ENCODE measurements at places on chromosomes 3 and 15.

GRCh38 chr15:90001062-90001682, at the start of gene ZNF710:
Gene ZNF710 (plus strand): TSS chr15:90001324. CDS start chr15:90067138, 65,814 bp downstream.
- DNase-seq = no peak

DNA sequence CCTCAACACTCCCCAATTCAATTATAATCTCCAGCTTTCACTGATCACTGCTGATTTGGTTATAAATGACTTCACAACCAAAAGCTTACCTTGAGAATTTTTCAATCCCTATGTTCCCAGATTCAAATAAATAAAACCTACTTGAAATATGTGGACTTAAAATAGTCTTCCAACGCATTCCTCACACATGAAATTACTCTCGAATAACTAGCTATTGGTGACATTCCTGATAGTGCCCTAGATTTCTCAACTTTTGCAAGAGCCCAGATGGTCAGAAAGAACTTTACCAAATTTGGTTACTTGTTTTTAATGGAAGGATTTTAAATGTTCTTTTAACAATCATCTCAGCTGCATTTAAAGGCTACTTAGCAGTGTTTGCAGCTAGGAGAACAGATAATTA, 605.5 kb downstream of the FHIT start:
- no peak for DNase-seq

DNA sequence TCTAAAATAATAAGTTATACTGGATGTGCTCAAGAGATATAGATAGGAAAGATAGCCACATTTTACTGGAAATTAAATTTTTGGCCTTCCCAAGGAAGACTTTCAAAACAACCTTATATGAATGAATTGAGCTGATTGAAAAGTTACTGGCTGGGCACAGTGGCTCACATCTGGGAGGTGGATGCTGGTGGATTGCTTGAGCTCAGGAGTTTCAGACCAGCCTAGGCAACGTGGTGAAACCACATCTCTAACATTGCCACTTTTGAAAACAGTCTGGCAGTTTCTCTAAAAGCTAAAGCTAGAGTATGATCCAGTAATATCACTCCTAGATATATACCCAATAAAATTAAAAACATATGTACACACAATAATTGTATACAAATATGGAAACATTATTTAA, 231.4 kb upstream of the POU1F1 start:
- no peak for DNase-seq

GRCh38 chr3:195812366-195812765, 637 bp upstream of the MUC4 start:
- DNase-seq = no peak

GRCh38 chr3:57006949-57007419, 53.5 kb upstream of the SPATA12 start:
- DNase-seq = no peak

DNA sequence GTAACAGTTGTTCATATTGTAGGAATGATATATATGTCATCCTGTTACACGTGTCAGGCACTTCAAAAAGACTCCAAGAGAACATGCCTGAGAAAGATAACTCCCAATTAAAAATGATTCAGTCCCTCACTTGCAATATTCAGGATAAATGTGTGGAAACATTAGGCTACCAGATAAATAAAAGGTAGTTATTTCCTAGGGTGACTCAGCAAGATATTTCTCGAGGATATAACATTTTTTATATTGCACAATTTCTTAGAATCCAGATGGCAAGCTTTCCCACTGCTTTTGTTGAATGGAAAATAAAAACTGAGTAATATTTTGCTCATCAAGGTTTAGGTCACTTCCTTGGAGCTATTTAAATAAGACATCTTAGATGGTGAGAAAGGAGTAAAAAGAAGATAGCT, 181.4 kb downstream of the GAP43 start:
- no peak for DNase-seq

GRCh38 chr3:71214016-71214415, 369.5 kb downstream of the FOXP1 start:
- DNase-seq = no peak

DNA sequence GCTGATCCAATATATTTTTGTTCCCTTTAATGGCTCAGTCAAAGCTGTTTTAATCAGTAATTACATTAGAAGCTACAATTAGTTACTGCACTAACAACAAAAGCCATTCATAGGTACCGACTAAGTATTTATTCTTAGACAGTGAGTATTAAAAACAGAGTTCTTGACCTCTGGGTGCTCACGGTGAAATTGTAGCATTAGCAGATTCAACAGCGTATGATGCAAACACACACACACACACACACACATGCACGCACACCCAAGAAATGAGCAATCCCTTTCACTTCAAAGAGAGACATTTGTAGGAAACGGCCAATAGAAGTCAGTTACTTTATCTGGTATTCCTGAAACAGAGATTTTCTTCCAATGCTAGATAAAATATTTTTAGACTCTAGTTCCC, 27.0 kb upstream of the MITF start:
- no peak for DNase-seq

DNA sequence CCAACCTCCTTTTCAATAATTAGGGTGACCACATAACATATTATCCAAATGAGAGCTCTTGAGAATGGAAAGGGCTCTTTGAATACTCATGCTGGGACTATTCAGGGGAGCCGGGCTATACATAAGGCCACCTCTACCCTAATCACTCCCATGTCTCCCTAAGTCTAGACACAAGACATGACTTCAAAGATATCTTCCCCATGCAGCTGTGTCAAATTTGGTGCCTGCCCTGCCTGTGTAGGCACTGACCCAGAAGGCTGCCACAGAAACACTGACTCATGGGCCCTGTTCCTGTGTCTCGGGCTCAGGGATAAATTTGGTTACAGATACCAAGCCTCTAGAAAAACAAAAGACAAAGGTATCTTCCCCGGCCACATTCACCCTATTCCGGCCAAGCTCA, 70.3 kb downstream of the MYLK start:
- DNase-seq = no peak

DNA sequence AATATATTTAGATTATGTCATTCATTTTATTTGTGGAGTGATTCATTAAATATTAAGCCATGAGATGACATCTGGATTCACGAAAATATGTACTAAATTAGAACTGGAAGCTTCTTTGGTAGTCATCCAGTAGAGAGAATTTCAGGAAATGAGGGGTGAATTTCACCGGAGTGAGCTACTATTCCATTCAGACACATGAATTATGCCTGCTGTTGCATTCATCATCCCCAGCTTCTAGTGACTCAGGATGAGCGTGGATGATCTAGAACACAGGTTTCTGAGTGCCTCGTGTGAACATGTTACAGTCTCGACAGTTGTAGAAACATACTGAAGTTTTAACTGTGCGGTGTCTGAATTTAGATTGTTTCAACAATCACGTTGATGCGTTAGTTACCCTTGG, 42.9 kb upstream of the GABRG3 start:
- DNase-seq = no peak

GRCh38 chr3:43892526-43892925, 201.8 kb downstream of the ABHD5 start:
- no peak for DNase-seq

DNA sequence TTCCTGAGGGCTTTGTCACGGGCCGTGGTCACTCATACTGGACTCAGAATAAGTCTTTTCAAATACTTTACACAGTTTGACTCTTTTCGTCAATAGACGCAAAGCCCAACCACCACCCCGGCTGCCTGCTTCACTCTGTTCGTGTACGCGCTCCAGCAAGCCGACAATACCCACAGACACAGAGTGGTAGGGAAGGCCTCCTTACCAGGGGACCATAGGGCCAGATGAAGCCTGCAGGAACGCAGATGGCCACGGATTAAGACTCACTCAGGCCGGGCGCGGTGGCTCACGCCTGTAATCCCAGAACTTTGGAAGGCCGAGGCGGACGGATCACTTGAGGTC, 29.7 kb downstream of the EFCAB12 start:
- DNase-seq = no peak

DNA sequence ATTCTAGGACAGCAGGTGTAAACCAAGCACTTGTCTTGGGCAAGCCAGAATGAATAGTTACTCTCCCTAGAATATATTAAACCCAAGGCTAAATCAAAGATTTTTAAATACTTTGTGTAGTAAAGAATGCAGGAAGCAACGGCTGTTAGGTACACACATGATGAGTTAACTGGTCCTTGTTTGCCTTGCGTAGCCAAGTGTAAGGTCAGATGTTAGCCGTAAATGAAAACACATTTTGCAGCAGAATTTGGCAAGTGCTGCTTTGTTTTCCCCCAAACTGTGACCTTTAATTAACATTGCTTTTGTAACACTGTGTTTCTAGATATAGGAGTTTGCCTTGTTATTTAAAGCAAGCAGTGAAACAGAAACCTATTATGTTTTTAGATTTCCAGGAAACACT, 368.7 kb downstream of the IL5RA start:
- DNase-seq = no peak

DNA sequence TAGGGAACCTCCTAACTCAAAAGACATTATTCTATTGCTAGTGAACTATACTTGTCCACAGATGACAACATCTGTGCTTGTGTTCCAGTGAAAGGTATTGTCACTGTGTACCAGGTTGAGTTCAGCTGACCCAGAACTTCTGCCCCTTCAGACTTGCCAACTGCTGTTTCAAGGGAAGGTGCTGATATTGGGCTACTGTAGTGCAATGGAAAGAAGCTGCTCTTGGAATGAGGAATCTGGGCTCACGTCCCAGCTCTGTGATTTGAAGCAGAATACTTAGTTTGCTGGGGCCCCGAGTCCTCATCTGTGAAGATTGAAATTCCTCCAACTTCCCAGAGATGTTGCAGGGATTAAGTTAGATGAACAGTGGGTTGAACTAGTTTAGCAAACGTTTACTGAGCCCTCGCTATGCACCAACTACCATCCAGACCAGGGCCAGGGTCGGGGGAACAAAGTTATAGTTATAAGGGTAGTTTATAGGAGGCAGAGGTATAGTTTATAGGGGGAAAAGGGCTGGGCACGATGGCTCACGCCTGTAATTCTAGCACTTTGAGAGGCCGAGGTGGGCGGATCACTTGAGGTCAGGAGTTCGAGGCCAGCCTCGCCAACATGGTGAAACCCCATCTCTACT, 15.9 kb upstream of the UMPS start:
- DNase-seq = no peak
